ENCODE measurements at places on chromosomes 11 and 22.
A peak's percentile ranks its signal among the peaks of the same experiment; 100 is the strongest.

DNA sequence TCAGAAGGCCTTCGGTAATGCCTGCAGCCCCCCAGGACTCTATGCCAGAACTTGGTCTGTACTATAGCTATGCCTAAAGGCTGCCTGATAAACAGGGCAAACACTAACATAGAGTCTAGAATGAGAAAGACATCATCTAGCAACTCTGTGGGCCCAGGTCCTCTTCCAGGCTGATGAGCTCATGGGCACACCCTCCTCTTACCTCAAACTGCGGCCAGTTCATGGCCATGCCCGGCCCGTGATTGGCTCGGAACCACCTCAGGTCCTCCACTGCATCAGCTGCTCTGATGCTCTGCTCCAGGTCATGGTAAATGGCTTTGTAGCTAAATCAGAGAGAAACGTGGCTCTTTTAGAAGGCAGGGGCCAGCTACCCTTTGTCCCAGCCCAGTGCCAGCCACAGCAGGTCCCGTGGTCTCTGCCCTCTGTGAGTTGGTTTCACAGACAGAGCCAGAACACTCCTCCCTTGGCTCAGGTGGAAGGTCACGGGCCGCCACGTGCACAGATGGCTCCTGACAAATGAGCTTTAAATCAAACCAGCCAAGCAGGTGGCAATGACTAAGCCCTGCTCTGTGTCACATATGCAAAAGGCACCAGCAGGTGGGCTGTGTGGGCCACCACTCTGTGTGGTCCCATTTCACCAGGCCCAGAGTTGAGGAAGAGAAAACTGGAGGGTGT is 25.0 kb upstream of the ARFGAP3 start:
- DNase-seq: peak; percentile 75

DNA sequence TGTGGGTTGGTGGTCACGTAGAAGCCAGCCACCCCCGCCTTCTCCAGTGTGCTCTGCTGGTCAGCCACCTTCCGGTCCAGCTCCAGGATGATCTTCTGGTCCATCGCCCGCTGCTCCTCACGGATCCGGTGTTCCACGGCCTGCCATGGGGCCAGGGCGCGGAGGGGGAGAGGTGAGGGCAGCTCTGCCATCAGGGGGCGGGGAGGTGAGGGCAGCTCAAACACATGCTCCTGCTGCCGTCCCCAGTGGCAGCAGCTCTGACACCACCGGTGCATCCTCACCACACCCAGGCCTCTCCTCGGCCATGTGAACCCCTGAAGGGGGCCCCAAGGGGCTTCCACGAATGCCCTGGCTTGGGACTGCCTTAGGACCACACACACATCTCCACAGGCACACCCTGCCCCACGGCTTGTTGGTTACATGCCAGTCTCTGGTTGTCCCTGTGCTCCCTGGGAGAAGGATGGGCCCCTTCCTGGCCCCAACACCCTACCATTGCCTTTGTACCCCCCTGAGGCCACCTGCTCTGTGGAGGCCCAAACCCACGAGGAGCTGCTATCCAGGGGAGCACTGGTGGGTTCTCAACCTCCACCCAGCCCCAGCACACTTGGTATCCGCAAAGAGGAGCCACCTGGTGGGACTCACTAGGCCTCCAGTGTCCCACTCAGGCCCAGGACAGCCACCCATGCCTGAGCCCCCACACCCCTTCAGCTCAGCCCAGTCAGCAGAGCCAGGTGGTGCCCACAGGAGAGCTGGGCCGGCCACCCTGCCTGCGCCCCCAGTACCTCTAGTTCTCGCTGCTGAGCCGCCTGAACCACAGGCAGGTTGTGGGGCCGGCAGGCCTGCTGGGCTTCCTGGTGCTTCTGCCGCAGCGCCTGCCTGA is 4.3 kb downstream of the DGCR6L start:
- DNase-seq: no peak

DNA sequence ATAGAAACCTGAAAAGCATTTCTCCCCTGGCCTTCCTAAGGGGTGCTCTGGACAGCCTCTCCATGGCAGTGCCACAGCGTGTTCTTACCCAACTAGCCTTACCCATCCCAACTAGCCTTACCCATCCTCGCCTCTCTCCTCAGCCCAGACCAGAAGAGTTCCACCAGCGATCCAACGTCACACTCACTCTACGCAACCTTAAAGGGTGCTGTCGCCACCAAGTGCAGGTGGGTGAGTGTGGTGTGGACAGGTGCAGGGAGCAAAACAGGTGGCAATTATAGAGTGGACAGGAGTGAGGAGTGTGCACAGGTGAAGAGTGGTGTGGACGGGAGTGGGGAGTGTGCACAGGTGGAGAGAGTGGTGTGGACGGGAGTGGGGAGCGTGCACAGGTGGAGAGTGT is 17.8 kb downstream of the TMEM121B start:
- no peak for DNase-seq

DNA sequence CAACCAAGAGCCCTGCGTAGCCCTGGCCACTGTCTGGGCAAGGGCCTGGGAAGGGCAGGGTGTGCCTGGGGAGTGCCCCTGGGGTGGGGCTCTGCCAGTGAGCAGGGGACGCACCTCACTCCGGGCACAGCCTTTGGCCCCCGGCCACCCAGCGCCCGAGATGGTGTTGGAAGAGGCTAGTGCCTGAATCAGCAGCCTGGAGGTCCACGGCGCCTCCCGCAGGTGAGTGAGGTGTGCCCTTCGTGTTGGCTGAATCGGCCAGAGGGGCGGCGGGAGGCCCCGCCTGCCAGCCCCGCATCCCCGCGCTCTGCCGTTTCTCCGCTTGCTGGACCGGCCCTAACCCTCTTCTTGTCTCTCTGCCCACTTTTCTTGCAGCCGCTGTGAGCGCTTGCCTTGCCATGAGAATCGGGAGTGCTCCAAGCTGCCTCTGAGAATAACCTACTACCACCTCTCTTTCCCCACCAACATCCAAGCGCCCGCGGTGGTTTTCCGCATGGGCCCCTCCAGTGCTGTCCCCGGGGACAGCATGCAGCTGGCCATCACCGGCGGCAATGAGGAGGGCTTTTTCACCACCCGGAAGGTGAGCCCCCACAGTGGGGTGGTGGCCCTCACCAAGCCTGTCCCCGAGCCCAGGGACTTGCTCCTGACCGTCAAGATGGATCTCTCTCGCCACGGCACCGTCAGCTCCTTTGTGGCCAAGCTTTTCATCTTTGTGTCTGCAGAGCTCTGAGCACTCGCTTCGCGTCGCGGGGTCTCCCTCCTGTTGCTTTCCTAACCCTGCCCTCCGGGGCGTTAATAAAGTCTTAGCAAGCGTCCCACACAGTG is 60.1 kb downstream of the FBLN1 start:
- DNase-seq: no peak

GRCh38 chr11:64852804-64853509 is 8.5 kb upstream of the CDC42BPG start:
- no peak for DNase-seq

DNA sequence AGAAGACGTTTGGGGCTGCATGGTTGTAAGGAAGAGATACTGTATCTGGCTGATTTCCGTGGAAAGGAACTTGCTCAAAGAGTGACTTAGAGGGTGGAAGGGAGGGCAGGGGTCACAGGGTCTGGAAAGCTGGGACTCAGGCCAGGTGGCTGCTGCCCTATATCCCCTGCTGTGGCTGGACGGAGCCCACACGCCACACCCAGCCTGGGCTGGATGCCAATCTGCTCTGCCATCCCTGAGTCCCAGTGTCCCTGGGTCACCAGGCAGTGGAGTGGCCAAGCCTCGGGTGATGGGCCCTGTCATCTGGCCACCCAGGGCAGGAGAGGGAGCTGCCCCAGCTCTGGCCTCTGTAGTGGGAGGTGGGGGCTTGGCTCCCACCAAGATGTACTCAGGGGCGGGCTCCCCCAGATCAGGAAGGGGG is 26.5 kb upstream of the KRTAP5-7 start:
- no peak for DNase-seq

DNA sequence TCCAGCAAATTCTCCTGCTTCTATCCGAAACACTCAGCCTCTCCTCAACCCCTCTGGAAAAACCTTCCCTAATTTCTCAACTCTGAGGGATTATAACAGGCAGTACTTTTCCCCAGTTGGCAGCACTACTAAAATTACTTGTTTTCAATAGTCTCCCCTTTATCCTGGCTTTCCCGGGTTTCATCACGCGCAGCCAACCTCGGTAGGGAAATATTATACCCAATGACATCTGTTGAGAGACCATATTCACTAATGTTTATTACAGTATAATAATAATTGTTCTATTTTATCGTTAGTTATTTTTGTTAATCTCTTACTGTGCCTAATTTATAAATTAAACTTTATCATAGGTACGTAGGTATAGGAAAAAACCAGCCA is 330 bp upstream of the POLD3 start:
- no peak for DNase-seq

GRCh38 chr22:47384977-47385376 is 622.5 kb downstream of the TBC1D22A start:
- DNase-seq: no peak

GRCh38 chr11:43959321-43959995 is 17.0 kb downstream of the C11orf96 start:
- no peak for DNase-seq

DNA sequence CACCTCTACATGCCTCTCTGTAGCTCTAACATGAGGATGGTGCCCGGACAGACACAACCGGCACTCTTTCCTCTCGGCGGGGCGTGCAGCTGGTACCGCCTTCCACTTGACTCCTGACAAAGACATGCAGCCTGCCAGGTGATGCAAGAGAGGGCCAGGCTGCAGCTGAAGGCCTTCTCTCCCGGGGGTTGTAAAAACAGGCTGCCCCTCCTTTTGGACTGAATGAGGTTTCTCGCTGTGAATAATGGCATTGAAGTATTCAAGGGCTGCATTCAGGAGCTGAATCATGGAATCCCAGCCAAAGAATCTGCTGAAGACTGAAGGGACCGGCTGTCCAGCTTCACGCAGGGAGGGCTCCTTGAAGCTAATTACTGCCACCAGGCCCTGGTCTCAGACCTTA is 110.9 kb downstream of the GALNT18 start:
- DNase-seq: no peak

DNA sequence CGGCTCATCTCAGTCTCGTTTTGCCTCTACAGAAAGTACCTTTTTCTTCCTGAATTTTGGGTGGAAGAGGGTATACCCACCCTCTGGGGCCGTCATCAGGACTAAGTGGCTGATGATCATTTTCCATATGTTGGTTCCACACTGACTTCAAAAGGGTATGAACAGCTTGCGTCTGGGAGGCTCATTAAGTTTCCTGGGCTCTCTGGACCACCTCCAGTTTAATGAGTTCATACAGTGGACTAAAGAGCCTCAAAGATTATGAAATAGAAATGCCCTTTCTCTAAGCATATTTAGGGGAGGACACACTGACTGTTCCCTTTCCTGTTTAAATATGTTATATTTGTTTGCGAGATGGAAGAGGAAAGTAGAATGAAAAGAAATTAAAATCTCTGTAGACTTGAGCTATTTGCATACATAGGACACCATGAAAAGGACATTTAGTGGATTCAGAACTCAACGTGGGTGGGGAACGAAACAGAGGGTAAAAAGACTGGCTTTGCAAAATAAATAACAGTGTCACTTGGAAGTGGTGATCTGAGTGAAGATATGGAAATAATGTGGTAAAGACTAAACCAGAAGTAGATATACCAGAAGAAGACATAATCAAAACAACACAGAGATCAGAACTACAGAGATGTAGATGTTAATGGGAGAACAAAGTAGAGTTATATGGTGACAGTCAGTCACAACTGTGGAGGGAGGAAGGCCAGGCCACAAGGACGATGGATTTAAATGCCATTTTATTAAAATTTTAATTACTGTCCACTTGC is 18.7 kb downstream of the LDLRAD3 start:
- DNase-seq: no peak

DNA sequence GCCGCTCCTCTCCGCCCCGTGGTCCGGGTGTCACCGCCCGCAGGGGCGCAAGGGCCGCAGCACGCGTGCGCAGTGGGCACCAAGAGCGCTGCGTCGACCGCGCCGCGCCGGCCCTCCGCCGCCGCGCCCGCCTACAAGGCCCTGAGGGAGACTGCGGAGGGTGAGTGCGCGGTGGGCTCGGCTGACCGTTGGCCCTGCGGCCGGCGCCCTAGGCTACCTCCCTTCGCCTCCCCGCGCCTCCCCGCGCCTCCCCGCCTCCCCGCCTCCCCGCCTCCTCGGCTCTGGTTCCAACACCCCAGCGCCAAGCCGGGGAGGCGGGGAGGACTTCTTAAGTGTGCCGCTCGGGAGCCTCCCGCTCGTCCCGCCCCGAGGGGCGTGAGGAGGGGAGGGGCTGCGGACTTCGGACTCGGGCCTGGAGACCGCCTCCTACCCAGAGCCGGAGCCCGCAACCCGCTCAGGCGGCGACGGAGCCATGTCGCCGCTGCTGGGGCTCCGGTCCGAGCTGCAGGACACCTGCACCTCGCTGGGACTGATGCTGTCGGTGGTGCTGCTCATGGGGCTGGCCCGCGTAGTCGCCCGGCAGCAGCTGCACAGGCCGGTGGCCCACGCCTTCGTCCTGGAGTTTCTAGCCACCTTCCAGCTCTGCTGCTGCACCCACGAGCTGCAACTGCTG is at the start of gene AQP11:
TSS of gene AQP11 (plus strand) at position 433 of the 673 bp plus-strand sequence. CDS start at position 473, 40 bp downstream.
- peak; percentile 87 for DNase-seq

DNA sequence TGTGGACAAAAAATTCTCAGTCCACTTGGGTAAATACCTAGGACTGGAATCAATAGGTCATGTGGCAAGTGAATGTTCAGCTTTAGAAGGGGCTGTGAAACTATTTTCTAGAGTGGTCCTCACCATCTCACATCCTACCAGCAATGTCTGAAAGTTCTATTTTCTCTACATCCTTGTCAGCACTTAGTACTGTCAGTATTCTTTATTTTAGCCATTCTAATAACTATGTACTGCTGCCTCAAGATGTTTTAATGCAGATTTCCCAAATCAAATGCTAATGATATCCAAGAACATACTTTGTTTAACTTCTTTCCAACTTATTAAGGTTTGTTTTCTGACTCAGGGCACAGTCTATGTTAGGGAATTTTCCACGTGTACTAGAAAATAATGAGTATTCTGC is 317.0 kb downstream of the BRD1 start:
- DNase-seq: no peak

- DNase-seq: no peak
These were observed 92.5 kb downstream of the CCDC83 start for GRCh38 chr11:85947431-85948272.

GRCh38 chr11:74571062-74571399 is 21.4 kb upstream of the POLD3 start:
- DNase-seq: no peak

DNA sequence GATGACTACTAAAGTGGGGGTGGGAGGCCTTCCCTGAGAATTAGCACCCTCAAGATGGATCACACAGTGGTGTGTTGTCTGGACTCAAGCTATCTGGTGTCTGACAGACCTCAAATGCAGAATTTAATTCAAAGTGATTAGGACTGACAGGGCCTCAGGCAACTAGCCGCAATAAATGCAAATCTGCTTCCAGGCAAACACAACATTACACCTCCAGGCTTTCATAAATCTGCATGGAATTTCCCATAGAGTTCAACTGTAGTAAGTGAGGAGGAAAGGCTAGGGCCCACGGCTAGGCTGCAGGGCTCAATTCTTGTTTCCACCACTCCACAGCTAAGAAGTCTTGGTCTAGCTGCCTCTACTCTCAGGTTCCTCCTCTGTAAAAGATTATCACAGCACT is 331.4 kb downstream of the LARGE1 start:
- no peak for DNase-seq

GRCh38 chr11:130042093-130042591 is 27.6 kb upstream of the APLP2 start:
- DNase-seq: no peak

GRCh38 chr11:67233584-67234190 is 32.6 kb upstream of the GRK2 start:
- no peak for DNase-seq

GRCh38 chr22:47445716-47446290 is 683.4 kb downstream of the TBC1D22A start:
- DNase-seq: no peak

All from NCI-H82 (cell line).